ENCODE measurements at places on chromosomes 4 and X.

DNA sequence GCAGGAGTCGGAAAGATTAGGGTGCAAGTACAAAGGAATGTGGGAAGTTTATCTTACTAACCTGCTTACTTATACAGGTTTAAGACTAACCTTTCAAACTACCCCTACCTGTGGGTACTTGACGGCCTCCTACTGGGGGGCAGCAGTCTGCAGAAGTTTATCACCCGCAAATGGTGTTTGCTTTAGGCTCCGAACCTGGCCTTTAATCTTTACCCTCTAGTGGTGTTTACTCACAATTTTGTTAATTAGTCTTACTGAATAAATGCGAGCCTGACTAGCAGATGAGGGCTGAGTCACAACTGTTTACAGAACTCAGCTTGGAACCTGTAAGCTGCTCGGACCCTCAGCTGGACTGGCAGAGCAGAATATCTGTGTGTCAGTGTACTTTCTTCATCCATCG, 204.2 kb upstream of the GPRIN3 start:
- no peak for DNase-seq

DNA sequence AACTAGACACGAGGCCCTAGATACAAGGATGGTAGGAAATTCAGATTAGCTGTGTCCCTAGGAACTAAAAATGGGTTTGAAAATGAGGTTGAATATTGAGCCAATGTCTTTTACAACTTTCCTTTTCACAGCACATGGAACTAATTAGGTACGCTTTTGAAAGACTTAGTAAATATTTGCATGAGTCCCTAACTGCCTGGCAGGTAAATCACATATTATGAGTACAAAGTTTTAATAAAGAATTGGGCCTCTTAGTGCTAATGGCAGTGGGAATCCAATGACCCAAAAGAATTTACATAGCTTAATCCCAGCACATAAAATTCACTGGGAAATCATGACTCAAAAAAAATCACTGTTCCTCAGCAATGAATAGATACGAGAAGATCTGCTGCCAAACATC, 16.8 kb downstream of the MUC7 start:
- DNase-seq: no peak

- no peak for DNase-seq
These were observed 76.8 kb downstream of the DCHS2 start for GRCh38 chr4:154414796-154415195.

DNA sequence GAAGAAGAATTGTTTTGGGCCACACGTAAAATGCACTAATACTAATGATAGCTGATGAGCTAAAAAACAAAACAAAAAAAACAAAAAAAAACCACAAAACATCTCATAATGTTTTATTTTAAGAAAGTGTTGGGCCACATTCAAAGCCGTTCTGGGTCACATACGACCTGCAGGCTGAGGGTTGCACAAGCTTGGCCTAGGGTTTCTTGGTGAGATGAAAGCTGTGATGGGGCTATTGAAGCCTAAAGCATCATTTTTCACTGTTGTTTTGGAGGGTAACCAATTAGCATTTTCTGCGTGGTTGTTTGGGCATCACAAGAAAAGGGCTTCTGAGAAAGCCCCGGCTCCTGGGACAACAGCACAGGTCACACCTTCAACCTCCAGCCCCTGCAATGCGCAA, 42.5 kb upstream of the ZNF157 start:
- DNase-seq: no peak

- no peak for DNase-seq
These were observed 10.2 kb upstream of the CORIN start for GRCh38 chr4:47848041-47848440.

GRCh38 chrX:132090403-132091159, 37.2 kb downstream of the FRMD7 start:
- DNase-seq: no peak

GRCh38 chr4:156195914-156196313, 242.2 kb upstream of the CTSO start:
- DNase-seq: no peak

DNA sequence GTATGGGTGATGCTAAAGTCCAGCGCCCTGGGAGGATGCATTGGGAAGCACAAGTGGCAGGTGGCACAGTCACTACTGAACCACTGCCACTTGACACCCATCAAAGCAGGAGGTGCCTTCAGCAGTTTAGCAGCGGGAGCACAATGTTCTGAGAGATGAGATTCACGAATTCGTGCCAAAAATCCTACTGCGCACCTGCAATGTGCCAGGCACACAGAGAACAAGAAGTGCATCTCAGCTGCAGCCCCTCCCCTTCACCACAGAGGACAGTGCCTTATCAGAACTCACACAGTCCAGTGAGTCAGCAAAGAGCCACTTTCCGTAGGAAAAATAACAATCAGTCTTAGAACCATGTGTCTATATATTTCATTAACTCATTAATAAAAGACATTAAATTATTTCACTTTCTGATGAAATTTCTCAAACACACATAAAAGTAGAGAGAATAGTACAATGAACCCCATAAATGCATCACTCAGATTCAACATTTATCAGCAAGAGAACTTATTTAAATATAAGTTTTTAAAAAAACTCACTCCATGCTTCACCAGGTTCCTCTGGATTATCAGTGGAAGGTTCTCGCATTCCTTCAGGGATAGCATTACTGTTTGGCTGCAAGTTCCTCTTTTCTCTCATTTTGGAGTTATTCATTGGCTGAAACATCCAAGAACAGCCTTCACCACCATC, 47.0 kb downstream of the BEND2 start:
- DNase-seq: no peak

DNA sequence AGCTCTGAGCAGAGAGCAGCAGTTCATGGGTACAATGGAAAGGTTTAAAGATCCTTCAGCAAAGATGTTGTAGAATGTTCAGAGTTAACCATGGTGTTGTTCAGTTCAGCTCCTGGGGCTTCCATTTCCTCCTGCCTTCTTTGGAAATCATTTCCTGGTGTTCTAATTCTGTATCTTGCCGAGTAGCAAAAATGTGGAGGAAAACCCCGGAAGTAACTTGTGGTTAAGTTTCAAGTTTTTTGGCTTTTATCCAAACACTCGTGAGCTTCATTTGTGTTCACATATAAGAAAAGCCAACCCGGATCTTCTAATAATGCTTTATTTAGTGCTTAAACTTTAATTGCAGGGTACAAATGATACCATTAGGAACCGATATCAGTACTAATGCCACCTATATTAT, 33.6 kb upstream of the ARX start:
- DNase-seq: no peak

DNA sequence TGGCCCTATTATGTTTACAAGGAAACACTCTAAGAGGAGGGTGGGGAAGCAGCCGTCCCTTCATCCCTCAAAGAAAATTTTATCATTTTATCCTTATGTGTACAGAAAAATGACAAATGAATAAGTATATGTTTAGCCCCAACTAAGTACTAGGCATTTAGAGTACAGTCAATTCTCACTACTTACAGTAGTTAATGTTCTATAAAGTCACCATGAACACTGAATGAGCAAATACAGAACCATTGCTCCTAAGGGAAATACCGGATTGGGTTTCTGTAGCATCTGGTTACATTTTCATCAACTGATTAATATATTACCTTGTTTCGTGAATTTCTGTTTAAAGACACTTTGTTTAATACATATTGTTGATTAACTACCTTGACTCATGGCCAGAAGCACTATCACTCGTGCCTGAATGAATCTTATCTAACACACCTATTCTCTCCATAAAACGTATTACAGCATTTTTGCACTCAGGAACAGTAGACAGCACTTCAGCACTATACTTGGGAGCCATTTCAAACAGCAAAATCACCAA, 109.3 kb downstream of the ASB9 start:
- DNase-seq: no peak

DNA sequence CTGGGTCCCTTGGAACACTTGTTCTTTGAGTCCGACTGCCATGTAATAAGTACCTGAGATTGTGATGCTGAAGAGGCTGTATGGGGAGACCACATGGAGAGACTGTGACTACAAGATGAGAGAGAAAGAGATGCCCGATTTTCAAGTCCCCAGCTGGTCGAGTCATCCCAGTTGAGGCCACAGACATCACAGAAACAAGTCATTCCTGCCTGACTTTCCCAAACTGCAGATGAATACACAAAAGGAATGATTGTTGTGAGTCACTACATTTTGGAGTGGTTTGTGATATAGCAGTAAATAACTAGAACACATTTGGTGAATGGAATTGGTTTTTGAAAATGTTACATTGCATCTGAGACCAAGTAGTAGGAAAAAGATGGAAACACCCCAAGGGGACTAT, 9.0 kb upstream of the YIPF7 start:
- DNase-seq: no peak

DNA sequence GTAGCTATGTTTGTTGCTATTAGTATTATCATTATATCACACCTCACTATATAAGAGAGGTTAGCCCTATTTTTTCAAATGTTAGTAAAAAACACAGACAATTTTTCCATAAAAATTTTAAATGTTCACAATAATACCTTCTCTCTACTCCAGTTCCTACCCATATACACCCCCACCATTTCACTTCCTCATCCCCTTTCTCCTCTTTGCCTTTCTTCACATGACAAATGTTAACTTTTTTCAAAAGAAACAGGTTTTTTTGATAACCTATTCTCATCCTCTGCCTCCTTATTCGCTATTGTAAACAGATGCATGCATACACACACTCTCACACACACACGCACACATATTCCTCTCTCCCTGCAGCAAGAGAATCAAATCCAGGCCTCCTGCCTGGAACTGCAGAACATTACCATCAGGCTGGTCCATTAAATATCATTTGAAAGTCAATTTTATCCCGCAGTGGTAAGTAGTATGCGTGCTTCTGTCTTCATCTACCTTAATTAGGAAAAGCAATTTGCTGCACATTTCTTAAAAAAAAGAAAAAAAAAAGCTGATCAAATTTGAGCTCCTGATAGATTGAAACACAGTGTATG, 55.5 kb downstream of the MID1IP1 start:
- DNase-seq: no peak

DNA sequence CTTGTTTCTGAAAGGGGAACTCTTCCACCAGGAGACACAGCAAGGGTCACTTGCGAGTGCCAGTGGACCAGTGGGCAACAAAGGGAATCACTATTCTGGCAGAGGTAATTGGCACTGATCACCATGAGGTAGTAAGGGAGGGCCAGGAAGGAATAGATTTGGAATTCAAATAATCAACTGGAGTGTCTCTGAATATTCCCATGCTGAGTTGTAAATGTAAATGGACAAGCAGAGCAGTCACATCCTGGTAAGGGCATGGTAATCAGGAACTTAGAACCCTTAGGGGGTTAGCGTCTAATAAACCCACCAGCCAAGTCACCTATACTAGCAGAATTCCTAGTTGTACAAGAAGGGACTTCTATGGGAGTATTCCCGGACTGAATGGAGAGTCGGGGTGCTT, 178.5 kb upstream of the UGT8 start:
- DNase-seq: no peak

DNA sequence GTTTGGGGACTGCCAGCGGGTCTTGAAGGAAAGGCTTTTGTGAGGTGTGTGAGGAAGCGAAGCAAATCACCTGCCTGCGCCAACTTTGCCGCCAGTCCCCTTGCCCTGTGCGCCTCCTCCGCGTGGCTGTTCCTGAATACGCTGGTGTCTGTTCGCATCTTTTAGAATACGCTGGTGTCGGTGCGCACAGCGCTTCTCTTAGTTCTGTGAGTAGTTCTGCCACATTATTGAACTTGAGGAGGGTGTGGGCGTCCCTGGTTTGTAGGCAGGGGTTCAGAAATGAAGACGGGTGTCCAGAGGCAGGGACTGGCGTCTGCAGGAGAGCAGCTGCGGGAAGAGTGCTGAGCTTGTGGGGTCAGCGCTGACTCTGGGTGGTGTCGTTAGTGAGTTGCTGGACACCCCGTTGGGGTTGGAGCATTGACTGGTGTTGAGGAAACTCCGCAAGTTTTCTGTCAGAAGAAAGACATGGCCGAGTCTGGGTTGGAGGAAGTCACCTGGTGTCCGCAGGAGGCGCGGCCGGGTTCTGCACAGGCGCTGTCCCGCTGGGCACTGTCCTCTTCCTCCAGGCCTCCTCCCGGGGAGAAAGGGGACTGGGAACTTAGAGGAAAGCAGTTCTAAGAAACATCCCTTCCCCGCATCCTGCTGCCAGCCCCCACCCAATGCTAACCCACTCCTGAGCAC, 930 bp downstream of the ZNF718 start:
- no peak for DNase-seq

- DNase-seq: no peak
These were observed 6.2 kb upstream of the P2RY8 start for GRCh38 chrX:1542994-1543725.

DNA sequence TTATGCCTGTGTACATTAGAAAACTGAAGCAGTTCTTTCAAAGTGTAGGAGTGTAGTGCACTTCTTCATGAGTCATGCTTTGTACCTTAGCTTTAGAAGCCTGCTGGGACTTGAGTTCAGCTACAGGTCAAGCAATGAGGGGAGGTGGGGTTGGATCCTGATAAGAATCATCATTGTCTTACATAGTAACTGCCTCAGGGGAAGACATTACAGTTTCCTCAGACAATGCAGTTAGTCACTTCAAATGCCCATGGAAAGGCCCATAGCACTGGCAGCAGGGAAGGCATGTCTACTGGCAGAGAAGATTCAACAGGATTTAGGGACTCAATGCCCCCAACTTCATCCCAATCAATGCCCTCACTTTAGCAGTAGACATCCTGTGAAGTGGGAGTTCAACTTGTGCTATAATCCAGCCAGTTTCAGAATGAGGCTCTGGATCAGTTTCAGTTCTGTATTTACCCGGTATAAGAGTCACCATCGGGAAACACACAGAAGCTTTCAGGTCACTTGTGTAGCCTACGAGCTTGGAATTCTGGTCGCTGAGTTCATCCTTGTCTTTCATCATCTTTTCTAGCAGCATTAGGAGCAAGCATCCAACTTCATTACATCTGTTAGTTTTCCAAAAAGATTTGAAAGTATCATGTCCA, 1216.5 kb downstream of the RAPGEF2 start:
- DNase-seq: no peak

DNA sequence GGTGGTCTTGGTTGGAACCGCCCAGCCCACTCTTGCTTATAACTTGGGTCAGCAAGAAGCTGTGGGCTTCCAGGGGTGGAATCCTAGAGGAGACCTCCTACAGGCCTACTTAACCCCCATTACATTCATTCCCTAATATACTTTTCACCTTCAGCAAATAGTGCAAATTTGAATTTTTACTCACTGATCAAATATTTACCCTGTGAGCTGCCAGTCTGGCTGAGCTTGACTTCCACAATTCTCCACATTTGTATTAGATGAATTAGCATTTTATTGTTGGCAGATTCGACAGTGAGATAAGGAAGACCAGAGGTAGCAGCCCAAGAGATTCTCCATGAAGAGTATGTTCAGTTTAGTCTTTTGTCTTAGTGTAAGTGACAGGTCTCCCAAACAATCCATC, 199.6 kb downstream of the BCOR start:
- DNase-seq: no peak

DNA sequence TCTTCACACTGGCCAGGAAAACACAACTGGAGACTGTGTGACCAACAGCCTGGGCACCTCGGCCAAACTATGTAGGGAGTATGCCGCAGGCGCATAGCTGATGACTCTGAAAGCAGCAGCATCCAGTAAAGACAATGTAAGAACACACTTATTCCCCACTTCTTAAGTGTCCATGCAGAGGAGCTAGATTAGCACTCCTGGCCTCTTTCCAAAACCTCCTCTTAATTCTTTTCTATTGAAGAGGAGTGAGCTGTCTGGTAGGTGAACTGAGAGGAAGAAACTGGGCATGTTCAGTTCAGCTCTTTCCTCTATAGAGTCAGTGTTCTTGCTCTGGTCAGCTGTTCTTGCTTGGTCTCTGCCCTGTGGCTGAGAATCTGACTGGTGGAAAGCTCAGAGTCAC, 21.1 kb downstream of the NMU start:
- no peak for DNase-seq

Measured in anterior cingulate cortex (tissue), 58 donors.